ENCODE measurements at places on chromosomes 1 and 21.

DNA sequence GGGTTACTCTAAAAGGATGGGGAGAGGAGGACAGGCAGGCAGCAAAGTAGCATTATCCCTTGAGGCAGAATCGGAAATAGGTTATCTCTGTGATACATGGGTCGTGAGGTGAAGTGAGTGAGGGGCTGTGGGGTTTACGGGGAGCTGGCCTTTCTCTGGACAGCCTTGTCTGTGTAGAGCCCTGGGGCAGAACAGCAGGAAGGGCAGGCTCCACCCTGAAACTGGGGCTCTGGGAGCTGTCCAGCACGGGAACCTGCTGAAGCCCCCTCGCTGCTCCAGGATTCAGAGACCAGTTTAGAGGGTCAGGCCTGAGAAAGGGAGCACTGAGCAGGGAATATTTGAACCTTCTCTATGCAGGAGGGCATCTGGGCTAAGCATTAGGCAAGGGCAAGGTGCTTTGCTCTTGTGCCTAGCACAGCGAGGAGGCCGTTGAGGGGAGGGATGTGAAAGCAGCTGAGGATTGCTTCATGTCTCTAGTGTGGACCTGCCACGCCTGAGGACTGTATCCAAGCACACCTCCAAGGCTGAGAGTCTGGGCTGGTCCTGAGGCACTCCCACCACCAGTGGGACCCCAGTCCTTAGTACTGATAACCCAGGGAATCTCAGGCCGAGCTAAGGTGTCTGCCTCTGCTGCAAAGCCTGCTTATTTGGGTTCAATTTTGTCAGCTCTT, 55.8 kb downstream of the NAV1 start:
- DNase-seq, result no peak

DNA sequence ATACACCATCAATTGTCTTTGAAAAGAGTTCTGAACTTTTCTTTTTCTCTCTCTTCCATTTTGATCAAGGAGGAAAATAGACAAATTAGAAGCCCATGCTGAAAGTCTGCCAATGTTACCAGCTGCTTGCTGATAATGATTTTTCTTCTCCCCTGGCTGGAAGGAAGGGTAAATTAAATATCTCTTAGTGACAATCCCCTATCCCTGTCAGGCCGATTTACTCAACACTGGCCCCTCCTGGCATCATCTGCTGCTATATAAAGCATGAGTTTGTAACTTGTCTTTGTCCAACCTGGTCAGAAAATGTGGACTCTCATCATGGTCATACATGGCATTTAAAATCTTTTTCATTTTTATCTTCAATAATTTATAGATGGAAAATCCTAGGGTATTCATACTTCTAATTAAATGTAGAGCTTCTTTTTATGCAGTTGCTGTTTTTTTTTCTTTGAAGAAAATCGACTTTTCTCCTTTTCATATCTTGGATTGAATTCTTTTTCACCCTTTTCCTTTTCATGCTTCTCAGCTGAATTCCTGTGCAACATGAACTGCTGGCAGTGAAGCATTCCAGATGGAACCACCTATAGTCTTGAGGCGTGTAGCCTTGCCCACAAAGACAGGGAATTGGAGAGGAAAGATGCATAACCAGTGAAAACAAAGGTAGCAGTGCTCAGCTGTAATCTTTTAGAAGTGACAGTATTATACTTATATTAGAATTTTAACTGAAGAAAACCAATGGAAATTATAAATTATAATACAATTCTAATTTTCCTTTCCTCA, 214.7 kb upstream of the PTGFR start:
- no peak for DNase-seq

DNA sequence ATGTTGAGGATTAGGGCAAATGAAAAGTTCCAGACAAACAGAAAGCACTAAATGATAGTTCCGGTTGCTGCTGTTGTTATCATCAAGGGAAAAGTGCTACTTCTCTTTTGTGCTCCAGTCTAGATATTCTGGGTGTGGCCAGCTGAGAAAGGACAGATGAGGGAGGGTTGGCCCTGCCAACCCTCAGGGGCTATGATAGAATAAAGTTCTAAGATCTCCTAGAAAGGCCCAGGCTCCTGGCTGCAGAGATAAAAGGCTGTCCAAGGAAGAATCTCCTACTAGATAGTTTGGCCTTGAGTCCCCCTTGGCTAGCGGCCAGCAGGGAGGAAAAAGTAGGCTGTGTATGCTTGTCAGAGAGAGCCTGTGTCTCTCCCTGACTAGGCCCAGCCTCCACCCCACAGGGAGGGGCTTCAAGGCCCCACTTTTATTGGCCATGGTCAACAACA, 31.5 kb downstream of the RIMS3 start:
- no peak for DNase-seq

- DNase-seq, result no peak
These were observed 78.8 kb upstream of the IPO9 start for GRCh38 chr1:201750120-201750519.

DNA sequence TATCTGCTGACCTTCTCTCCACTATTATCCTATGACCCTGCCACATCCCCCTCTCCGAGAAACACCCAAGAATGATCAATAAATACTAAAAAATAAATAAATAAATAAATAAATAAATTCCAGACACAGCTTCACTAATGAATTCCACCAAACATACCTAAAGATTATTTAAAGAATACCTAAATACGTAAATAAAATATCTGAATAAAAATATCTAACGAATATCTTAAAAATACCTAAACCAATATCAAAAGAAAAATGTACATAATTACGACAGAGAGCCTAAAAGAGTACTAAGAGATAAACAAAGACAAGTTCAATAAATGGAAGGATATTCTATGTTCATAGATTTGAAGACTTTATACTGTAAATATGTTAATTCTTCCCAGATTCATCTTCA, 132.5 kb downstream of the FAF1 start:
- no peak for DNase-seq

DNA sequence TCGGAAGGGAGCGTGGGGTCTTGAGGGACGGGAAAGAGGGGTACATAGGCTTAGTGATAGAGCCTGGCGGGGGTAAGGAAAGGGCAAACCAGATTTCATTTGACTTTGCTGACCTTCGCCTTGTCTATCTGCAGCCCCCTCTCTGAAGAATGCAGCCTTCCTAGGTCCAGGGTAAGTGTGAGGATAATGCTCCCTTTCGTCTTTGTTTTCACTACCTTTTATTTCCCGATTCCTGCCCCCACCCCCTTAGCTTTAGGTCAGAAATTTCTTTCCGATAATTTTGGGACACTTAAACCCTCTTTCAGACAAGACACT, 396 bp downstream of the ATP5PB start:
- DNase-seq, result no peak

DNA sequence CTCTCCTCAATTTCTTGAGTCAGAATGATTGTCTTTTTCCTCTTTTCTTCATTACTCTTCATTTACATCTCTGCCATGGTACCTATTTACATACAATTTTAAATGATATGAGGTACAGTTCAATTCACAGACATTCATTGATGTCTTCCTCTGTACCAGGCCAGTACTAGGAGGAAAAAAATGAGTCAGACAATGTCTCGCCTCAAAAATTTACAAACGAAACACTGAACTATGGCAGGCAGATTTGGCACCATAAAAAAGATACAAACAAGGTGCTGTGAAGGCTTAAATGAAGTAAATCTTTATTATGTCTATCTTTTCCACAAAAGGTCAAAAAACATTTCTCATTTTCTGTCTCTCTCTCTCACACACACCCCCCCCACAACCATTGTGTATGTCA, 71.0 kb downstream of the RGS13 start:
- no peak for DNase-seq

DNA sequence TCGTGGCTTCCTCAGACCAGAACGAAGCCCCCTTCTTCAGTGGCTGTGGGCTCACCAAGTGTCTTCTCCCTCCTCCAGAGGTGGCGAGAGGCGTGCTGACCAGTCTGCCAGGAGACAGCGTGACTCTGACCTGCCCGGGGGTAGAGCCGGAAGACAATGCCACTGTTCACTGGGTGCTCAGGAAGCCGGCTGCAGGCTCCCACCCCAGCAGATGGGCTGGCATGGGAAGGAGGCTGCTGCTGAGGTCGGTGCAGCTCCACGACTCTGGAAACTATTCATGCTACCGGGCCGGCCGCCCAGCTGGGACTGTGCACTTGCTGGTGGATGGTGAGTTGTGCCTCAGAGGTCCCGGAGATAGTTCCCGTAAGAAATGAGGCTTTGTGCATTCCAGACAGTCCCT, 24.0 kb downstream of the IL6R start:
- DNase-seq, result no peak

- no peak for DNase-seq
These were observed 108.4 kb upstream of the DMRTA2 start for GRCh38 chr1:50531601-50532000.

DNA sequence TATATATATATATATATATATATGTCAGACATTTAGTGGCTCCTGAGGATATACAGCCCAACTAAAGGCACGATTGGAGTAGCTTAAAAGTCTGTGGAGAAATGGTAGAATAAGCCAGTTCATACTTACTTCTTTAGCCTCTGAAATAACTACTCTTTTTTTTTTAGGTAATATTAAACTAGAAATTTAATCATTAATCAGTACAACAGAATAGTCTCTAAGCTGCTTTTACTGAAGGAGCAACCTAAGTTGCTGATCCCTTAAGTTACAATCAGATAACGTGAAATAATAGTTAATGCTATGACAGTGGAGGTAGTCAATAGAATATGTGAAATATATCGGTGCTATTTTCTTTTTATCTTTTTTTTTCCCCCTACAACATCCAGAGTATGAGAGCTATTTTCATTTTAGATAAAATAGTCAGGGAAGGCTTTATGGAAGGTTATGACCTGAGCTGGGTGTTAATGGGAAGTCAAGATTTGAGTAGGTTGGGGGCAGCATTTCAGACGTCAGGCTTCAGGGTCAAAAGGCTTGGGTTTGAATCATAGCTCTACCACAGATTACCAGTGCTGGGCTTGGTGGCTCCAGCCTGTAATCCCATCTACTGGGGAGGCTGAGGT, 15.6 kb downstream of the ZMPSTE24 start:
- DNase-seq, result no peak

GRCh38 chr1:184970691-184971161, 3.6 kb downstream of the NIBAN1 start:
- DNase-seq, result no peak

GRCh38 chr1:160680399-160680798, 31.2 kb downstream of the CD48 start:
- no peak for DNase-seq

DNA sequence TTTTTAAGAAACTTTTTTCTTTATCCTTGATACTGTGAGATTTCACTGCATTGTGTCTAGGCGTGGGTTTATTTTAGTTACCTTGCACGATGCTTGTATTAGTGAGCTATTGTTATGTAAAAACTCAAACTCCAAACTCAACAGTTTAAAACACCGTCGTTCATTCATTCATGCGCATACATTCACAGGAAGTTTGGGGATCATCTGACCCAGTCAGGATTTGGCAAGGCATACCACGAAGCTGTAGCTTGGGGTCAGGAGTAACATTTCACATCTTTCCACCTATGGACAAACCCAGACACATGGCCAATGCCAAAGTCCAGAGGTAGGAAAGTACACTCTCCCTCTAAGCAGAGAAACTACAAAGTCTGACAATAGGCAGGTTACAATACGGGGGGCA, 324.6 kb upstream of the CHRM3 start:
- no peak for DNase-seq

- DNase-seq, result no peak
These were observed 1.0 kb downstream of the ANKRD65 start for GRCh38 chr1:1419813-1420653.

- DNase-seq, result no peak
These were observed 72.9 kb upstream of the CTTNBP2NL start for GRCh38 chr1:112322983-112323678.

DNA sequence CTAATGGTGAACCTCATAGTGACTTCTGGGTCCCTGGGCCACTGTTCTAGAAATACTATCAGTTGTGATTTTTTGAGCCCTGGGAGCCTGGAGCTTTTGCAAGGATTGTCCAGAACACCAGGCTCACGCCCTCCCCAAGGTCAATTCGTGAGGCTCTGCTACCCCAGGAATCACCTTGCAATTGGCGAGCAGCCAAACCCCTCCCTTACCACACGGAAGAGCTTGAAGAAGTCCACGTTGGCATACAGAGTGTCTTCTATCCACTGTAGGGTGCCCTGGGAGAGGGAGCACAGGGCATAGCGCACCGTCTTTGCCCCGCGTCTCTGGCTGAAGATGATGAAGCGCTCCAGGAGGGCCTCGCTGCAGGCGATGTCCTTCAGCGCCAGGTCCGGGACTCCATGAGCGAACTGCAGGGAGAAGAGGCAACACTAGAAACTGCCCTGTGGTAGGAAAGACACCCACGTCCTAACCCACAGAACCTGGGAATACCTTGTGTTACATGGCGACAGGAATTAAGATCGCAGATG, 22.3 kb downstream of the ABCA4 start:
- DNase-seq, result no peak

GRCh38 chr1:88897070-88897730, 5.8 kb upstream of the GTF2B start:
- no peak for DNase-seq

- no peak for DNase-seq
These were observed 119.3 kb upstream of the CDC42BPA start for GRCh38 chr1:227437495-227438008.

DNA sequence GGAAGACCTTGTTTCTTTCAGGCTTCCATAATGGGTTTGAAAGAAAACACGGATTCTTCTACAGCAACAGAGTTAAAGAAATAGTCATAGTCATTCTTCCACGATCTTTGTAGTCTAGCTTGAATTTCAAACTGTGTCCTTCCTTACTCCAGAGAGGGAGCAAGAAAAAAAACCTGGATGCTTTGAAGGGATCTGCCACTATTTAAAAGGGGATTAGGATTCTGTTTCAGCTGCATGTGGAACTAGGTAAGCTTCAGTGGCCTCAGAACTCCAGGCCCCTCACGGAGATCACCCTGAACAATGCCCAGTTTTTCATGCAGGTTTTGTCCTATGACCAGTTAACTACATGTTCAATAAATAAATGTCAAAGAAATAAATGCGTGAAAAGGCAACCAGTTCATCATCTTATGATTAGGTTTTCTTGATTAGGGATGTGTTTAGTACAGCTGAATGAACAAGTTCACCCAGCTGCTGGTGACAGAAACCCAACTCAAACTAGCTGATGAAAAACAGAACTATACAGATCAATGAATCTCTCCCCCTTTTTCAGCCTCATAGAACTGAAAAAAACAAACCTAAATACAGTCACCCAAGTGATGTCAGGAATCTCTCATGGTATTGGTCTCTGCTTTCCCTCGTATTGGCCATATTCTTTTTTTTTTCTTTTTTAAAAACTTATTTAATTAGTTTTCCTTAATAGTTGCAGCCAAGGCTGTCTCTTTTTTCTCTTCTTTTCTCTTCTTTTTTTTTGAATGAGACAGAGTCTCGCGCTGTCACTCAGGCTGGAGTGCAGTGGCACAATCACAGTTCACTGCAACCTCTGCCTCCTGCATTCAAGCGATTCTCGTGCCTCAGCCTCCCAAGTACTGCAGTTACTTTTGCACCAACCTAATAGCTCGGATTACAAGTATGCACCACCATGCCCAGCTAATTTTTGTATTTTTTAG, 14.6 kb upstream of the MPZL1 start:
- no peak for DNase-seq
